ENCODE measurements at places on chromosomes 13 and 19. TPM values are rescaled to one million over a fixed set of nuclear protein-coding genes. Genes with fewer than 3 reads are reported as not detected.

DNA sequence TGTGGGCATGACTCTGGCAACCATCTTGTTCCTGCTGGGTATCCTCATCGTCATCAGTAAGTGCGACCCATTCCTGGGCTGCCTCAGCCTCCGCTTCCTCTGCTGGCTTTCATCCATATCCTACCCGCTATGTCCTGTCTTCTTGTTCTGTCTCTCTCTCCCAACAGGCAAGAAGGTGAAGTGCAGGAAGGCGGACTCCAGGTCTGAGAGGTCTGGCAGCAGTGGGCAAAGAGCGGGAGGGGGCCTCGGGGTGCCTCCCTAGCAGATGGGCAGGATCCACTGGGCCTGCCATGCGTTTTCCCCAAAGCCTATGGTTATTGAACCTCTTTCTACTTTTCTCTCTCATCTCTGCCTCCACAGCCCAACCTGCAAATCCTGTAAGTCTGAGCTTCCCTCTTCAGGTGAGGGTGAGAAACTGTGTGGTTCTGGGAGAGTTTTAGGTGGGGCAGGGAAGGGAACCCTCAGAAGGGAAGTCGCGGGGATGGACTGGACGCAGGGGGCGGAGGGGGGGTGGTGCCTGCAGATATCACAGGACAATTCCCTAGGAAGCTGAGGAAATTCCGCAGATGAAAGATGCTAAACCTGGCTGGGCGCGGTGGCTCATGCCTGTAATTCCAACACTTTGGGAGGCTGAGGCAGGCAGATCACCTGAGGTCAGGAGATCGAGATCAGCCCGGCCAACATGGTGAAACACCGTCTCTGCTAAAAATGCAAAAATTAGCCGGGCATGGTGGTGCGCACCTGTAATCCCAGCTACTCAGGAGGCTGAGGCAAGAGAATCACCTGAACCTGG lies 3.1 kb upstream of the FXYD5 start:
- peaks cover 27% of the 10 kb centered on the region for H3K27me3 ChIP-seq
- H3K4me3 ChIP-seq: no peak overlapping the region
- H3K27ac ChIP-seq: no peak overlapping the region
- no peaks in the 10 kb centered on the region for H3K4me1 ChIP-seq
- DNase-seq: peak; percentile 65
- H3K36me3 ChIP-seq: no peaks in the 10 kb centered on the region

DNA sequence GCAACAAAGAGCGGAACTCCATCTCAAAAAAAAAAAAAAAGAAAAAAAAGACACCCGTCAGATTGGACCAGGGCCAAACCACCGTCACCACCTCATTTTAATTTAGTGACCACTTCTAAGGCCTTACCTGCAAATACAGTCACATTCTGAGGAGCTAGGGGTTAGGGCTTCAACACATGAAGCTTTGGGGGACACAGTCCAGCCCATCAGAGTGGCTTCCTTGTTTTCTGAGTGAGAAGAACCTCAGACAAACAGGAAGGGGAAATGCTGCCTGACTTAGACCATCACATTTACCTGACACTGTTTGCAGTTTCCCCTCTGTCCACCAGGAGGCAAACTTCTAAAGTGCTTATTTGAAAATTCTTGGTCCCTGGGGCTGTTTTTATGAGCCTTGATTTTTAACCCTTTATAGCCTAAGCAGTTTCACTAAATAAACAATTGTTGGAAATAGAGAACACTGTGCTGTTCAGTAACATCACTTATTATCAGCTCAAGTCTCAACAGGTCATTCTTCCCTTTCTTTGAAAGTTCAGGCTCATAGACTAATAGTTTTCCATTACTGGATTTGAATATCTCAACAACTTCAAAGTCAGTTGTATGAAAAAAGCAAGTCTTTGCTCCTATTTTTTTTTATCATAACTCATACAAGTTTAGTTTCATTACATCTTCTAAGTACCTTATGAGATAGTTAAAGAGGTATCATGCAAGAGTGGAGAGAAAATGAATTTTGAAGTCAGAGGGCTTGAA lies 74.9 kb upstream of the WASF3 start:
- DNase-seq: peak; percentile 93
- no peak overlapping the region for H3K4me3 ChIP-seq
- H3K4me1 ChIP-seq: peaks cover 3% of the 10 kb centered on the region

DNA sequence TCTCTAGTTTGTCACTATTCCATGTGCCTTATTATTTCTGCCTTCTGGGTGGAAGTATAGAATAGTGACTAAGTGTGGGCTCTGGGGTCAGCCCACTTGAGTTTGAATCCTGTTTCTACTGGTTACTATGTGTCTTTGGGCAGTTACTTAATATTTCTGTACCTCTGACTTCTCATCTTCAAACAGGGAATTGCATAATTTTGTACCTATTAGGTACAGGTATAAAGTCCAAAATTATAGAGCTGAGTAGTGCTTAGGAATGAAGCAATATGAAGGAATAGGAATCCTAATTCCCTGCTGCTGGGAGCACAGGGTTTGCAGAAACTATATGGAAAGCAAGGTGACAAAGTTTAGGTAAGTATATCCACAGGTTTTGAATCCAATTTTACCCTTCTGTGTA lies 564.5 kb downstream of the GPC5 start:
- no peak overlapping the region for H3K27ac ChIP-seq
- no peaks in the 10 kb centered on the region for H3K36me3 ChIP-seq
- no peaks in the 10 kb centered on the region for H3K27me3 ChIP-seq
- no peak overlapping the region for H3K4me3 ChIP-seq
- no peak for DNase-seq

The JSRP1 gene
- total RNA-seq: 0.66 TPM

The FPR1 gene
- not detected for total RNA-seq

The LHB gene
- total RNA-seq: not detected
